ENCODE measurements at places on chromosomes 7 and 10.

- no peak for DNase-seq
These were observed 33.0 kb upstream of the PLXNA4 start for GRCh38 chr7:132609222-132609621.

DNA sequence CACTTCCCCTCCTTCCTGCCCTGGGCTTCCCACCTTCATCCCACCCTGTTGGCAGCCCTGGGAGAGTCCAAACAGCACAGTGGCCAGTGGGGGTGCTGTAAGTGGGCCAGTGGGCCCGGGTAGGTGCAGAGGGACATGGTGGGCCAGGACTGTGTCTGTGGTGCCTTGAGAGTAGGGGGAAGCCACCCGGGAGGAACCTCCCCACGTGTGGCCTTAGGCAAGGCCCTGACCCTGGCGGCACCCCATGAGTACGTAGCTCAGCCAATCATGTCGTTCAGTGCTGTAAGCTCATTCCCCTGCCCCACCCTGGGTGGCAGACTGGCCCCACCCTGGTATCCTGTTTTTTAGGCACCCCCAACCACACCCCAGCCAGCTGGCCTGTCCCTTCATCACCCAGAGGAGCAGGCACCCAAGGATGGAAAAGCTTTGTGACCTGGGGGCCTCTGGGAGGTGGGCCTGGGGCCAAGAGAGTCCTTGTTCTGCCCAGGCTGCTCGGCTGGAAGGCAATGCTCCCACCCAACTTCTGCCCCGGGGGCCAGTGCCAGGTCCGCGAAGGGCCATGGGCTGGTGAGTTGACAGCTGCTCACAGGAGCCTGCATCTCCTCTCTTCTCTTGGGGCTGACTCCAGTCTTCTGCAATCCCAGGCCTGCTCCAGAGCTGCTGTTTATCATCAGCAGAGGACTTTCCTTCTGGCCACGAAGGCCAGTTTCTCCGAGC is 41.6 kb downstream of the TSPAN15 start:
- no peak for DNase-seq

GRCh38 chr10:71278691-71279588 is 40.1 kb upstream of the SLC29A3 start:
- DNase-seq = no peak

DNA sequence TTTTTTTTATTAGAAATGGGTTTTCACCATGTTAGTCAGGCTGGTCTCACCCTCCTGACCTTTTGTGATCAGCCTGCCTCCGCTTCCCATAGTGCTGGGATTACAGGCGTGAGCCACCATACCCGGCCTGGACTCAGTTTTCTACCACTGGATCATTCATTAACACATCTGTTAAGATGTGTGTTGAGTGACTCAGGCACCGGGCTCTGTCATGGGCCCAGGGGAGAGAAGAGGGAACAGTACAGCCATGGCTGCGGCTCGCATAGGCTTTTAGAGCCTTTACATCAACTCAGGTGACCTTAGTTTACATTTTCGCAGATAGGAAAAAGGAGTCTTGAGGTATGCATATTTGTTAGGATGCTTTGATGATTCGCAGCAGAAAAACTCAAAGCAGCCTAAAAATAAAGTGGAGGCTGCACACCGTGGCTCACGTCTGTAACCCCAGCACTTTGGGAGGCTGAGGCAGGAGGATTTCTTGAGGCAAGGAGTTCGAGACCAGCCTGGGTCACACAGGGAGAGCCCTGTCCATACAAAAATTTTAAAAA is 3.1 kb upstream of the ARPC1B start:
- DNase-seq = no peak

GRCh38 chr7:157019718-157020451 is 9.4 kb upstream of the MNX1 start:
- DNase-seq = no peak

GRCh38 chr7:40162516-40162915 is 27.7 kb downstream of the SUGCT start:
- DNase-seq = no peak

GRCh38 chr7:92851732-92852131 is 15.4 kb upstream of the CDK6 start:
- no peak for DNase-seq
